ENCODE measurements at places on chromosomes 7 and 10.

DNA sequence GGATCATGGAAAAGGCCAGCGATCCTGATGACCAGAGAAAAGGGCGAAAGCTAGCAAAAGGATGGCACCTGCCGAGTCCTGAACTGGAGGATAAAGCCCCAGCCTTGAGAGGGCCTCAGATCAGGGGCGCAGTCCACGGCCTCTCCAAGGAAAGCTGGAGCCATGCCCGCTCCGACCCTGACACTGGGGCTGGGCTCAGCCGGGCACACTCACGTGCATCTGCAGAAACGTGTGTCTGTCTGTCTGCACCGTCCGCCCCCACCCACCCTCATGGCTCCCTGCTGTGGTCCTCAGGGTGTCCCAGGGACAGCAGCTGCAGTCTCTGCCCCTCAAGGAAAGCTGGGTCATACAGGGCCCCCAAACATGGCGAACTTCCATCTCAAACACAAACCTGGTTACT, 200.5 kb downstream of the TCERG1L start:
- DNase-seq: no peak

DNA sequence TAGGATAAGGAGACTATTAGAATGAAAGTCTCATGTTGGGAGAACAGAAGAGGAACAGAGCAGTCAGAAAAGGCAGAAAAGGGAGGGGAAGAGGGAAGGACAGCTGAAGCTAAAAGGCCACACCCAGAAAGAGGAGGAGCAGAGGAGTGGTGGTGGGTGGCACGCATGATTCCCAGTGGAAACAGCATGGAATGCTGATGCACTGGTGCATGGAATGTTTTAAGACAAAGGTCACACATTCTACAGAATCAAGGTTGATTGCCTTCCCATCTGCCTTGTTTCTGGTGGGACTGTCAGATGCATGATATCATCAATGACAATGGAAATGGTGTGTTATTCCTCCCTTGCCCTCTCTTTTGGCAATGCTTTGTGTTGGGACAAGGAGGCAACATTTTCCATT, 285.4 kb upstream of the MKI67 start:
- no peak for DNase-seq

GRCh38 chr7:6419310-6419773, 28.4 kb downstream of the DAGLB start:
- no peak for DNase-seq

DNA sequence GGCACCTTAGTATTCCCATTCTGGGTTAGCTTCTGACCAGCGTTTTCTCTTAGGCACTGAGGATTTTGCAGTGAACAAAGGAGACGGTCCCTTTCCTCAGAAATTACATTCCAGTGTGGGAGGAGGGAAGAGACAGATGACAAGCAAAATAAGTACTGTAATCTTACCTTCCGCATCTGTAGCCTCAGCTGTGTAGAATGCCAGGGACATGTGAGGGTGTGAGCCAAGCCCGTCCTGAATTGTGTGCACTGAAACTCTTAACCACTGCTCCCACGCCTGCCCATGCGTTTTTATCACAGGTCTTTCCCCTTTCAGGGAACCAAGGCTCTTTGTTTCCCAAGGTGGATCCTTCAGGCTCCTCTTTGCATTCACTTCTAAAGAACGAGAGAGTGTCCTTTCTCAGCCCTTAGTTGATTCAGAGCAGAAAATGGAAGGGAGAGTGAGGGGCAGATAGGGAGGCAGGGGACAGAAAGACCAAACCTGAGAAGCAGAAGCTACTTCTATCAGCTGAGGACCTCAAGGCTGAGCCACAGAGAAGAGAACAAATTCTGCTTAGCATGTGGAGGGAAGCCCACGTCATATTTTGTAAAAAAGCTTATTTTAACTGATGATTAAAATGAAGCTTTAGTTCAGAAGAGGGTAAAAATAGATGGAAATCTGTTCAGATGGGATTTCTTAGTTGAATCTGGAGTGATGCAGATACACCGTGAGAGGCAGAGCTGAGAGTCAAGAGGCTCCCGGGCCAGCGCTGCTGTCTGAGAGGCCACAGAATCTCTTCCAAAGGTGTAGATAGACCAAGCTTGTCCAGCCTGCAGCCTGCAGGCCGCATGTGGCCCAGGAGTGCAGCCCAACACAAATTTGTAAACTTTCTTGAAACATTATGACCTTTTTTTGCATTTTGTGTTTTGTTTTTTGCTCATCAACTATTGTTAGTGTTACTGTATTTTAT, 122.5 kb downstream of the CCNY start:
- no peak for DNase-seq

DNA sequence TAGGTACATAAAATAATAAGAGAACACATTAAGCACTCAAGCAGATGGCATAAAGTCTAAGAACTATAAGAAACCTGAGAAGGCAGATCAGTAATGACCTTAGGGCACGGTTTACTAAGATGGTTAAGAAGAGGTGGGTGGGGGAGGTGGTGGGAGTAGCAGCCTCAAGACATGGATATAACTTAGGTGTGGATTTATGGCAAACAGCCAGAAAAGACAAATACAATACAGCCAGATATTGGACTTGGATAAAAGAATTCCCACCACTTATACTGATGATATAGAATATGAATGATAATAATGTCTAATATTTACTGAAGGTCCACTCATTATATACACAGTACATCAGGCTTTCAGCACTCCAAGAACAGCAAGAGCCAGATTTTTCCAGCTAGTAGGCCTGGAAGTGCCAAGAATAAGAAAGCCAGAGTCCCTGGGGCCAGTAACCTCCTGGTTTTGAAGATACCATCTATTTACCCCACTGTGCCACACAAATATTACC, 11.9 kb downstream of the DPY19L1 start:
- no peak for DNase-seq

DNA sequence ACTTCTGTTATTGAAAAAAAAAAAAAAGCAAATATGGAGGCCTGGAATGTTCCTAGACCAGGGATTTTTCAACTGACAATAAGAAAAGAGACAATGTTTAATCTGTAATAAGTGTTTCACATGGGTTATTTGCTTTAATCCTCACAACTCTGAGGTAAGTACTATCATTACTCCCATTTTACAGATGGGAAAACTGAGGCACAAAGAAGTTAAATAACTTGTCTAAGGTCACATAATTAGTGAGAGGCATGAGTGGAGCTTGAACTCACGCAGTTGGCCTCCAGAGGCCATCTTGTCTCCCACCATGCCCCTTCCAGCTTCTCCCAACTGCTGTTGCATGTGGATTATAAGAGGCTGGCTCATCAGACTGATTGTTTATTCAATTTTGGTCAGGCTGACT, 36.6 kb upstream of the CREB5 start:
- no peak for DNase-seq

- no peak for DNase-seq
These were observed 30.0 kb upstream of the INHBA start for GRCh38 chr7:41732843-41733306.

- DNase-seq: no peak
These were observed 186.6 kb downstream of the FANK1 start for GRCh38 chr10:126083009-126083408.

DNA sequence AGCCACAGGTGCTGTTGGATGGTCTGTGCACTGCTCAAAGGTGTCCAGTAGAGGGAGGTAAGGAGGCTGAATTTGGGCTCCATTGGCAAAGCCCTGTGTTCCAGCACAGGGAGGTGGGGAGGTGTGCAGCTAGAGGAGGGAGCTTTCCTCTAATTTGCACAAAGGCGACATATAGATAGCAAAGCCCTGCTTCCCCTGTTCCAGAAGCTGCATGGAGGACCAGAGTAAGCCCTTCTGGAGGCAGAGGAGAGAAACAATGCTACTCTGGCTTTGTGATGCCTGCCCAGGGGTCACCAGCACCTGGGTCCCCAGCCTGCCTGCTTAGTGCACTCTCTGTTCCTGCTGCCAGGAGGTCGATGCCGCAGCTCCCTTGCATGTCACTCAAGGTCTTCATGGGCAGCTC, 3.4 kb upstream of the ARHGAP22 start:
- DNase-seq: no peak

- no peak for DNase-seq
These were observed 80.0 kb upstream of the CHST15 start for GRCh38 chr10:124173298-124173900.

- no peak for DNase-seq
These were observed 117.4 kb downstream of the CABCOCO1 start for GRCh38 chr10:61779950-61780659.

DNA sequence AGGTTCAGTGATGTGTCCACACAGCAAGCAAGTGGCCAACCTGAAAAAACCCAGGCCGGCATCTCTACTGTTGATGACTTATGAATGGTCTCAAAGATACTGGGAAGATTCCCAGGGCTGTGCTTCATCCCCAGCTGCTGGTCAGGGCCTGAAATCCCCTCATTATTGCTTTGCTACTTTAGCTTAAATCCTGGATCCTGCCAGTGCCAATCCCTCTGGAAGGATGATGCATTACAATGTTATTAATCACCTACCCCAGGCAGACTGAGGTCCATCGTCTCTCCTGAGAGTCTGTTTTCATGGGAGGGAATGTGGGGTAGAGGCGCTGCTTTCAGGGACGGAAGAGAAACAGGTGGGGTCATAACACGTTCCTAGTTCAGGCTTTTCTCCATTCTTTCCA, 371.6 kb downstream of the RPS24 start:
- no peak for DNase-seq

- DNase-seq: no peak
These were observed 42.7 kb upstream of the A1CF start for GRCh38 chr10:50928190-50928552.

GRCh38 chr10:48187713-48188485, 86.6 kb downstream of the FRMPD2 start:
- DNase-seq: no peak

DNA sequence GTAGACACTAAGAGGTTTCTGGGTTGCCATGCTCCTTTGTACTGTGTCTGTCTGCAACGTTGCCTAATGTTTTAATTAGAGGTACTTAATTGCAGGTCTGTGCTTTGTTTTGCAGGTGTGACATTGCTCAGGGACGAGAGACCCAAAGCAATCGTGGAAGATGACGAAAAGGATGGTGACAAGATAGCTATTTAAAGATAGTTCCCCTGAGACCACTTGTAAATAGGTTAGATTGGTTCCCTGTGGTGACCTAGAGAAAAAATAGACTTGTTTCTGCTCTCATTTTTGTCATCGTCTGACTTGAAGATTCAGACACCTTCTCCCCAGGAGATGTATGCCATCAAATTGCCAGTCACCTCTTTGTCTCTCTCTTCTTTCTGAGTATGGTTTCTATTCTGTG, 20.1 kb downstream of the PPP1R17 start:
- DNase-seq: no peak

DNA sequence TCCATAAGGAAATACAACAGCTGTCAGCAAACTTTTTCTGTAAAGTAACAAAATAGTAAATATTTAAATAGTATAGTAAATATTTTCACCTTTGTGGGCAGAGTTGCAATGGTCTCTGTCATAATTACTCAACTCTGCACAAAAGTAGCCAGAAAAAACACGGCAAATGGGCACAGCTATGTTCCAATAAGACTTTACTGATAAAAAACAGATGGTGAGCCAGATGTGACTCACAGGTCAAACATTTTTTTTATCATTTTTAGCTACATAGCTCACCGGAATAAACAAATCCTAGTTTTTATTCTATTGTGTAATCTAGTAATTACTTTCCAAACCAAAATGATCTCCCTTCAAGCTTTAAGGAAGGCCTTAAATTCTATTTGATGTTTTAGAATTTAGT, 55.3 kb downstream of the NCAPG2 start:
- DNase-seq: no peak

GRCh38 chr7:128880791-128881457, 18.3 kb downstream of the ATP6V1F start:
- no peak for DNase-seq

Measured in NCI-H2029 treated with DMSO at 0.1 percent for 48 hours (cell line).